ENCODE measurements at places on chromosomes 5 and 9. TPM values are rescaled to one million over a fixed set of nuclear protein-coding genes. Genes with fewer than 3 reads are reported as not detected.

The CCNO gene
- not detected for total RNA-seq

The SCGB3A2 gene
- total RNA-seq: not detected

- peak; percentile 75 for DNase-seq
Observed at GRCh38 chr5:57175551-57176309, 1.9 kb downstream of the GPBP1 start.

- DNase-seq: no peak
Observed at GRCh38 chr9:117325831-117326230, 89.0 kb downstream of the ASTN2 start.

GRCh38 chr5:137385064-137385463 lies 114.1 kb downstream of the SPOCK1 start:
- DNase-seq: no peak

Measured in activated CD8-positive, alpha-beta T cell treated with anti-CD3 and anti-CD28 coated beads for 36 hours (primary cell).